ENCODE measurements at places on chromosomes 16 and 17. TPM values are rescaled to one million over a fixed set of nuclear protein-coding genes. Genes with fewer than 3 reads are reported as not detected.
A peak's percentile ranks its signal among the peaks of the same experiment; 100 is the strongest.

The ZNF469 gene
- total RNA-seq, result 0.99 TPM

The RRAD gene
- total RNA-seq, result not detected

The MSLN gene
- total RNA-seq, result 2.1 TPM

The RUNDC1 gene
- total RNA-seq, result 17.1 TPM

The CD300LB gene
- total RNA-seq, result not detected

The GDPD1 gene
- not detected for total RNA-seq

- H3K36me3 ChIP-seq, result peaks cover 43% of the 10 kb centered on the region
- no peak overlapping the region for H3K4me3 ChIP-seq
- DNase-seq, result peak; percentile 64
- no peak overlapping the region for H3K27ac ChIP-seq
Measured at GRCh38 chr17:42843358-42843934, 934 bp upstream of the AOC2 start.

DNA sequence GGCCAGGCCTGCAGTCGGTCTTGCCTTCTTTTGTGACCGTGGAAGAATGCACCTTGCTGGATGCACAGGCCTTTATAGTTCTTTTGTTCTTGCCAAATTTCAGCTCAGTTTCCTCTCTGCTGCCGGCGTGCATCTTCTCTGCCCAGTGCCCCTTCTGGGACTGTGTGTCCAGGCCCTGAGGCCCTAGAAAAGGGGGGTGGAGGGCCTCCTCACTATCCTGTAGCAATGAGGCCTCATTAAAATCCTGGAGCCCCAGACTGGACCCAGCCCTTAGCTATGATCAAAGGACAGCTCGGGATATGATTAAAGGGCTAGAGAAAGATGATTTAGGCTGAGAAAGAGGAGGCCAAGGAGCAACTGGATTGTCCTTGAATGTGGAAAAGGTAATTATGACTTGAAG lies 229.8 kb downstream of the SEC14L1 start:
- H3K36me3 ChIP-seq, result no peaks in the 10 kb centered on the region
- H3K4me3 ChIP-seq, result no peak overlapping the region
- H3K27ac ChIP-seq, result no peak overlapping the region
- no peak for DNase-seq

- H3K27me3 ChIP-seq, result no peaks in the 10 kb centered on the region
- H3K36me3 ChIP-seq, result no peaks in the 10 kb centered on the region
- H3K27ac ChIP-seq, result no peak overlapping the region
- no peaks in the 10 kb centered on the region for H3K4me1 ChIP-seq
- no peak overlapping the region for H3K4me3 ChIP-seq
Measured at GRCh38 chr16:85935391-85935973, 36.5 kb downstream of the IRF8 start.

- peaks cover 13% of the 10 kb centered on the region for H3K4me1 ChIP-seq
- H3K27ac ChIP-seq, result no peak overlapping the region
- no peaks in the 10 kb centered on the region for H3K36me3 ChIP-seq
- H3K4me3 ChIP-seq, result no peak overlapping the region
Measured at GRCh38 chr17:41553176-41553575, 18.7 kb downstream of the KRT9 start.

DNA sequence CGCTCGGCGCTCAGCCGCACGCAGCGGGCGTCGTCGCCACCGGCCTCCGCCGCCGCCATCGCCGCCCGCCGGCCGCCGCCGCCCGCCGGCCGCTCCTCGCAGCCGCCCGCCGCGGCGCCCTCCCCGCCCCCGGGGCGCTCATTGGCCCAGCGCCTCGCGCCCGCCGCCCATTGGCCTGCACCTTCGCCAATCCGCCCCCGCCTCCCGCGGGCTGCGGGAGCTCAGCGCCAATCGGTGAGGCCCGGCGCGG lies at the start of gene PGP:
Gene PGP, minus strand, starts transcription at position 122 of the 250 bp plus-strand sequence. Its CDS starts 63 bp downstream, at position 59.
- H3K36me3 ChIP-seq, result no peaks in the 10 kb centered on the region
- peak within 1 kb of the TSS; percentile 29 for H3K4me3 ChIP-seq
- DNase-seq, result no peak

GRCh38 chr17:54899201-54899600 lies 1.5 kb upstream of the TOM1L1 start:
- H3K27ac ChIP-seq, result no peak overlapping the region
- no peak for DNase-seq
- H3K27me3 ChIP-seq, result no peaks in the 10 kb centered on the region
- no peak overlapping the region for H3K4me3 ChIP-seq

DNA sequence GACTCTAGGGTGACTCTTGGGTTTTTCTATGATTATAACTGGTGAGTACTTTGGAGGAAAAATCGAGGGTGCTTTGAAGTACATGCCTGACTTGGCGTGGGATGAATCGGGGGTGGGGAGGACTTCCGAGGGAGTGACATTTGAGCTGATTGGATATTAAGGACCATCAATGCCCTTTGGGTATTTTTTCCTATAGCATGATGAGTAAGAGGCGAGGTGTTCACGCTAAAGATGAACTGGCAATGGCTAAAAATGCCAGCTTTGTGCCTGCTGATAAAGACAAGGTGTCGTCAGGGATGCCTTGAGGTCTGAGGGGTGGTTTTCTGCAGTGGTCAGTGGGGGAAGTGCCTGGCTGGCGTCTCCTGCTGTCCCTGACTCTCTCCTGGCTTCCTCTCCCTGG lies 25.3 kb downstream of the USP43 start:
- H3K36me3 ChIP-seq, result no peaks in the 10 kb centered on the region
- H3K4me3 ChIP-seq, result no peak overlapping the region
- H3K27ac ChIP-seq, result no peak overlapping the region
- DNase-seq, result no peak

GRCh38 chr16:83789642-83790401 lies 18.0 kb upstream of the HSBP1 start:
- H3K4me3 ChIP-seq, result no peak overlapping the region
- no peak overlapping the region for H3K27ac ChIP-seq

- H3K27ac ChIP-seq, result no peak overlapping the region
- H3K27me3 ChIP-seq, result no peaks in the 10 kb centered on the region
- no peak overlapping the region for H3K4me3 ChIP-seq
- no peaks in the 10 kb centered on the region for H3K4me1 ChIP-seq
- no peak for DNase-seq
- H3K36me3 ChIP-seq, result peaks cover 20% of the 10 kb centered on the region
Measured at GRCh38 chr17:18326039-18326438, 10.9 kb downstream of the SMCR8 start.

DNA sequence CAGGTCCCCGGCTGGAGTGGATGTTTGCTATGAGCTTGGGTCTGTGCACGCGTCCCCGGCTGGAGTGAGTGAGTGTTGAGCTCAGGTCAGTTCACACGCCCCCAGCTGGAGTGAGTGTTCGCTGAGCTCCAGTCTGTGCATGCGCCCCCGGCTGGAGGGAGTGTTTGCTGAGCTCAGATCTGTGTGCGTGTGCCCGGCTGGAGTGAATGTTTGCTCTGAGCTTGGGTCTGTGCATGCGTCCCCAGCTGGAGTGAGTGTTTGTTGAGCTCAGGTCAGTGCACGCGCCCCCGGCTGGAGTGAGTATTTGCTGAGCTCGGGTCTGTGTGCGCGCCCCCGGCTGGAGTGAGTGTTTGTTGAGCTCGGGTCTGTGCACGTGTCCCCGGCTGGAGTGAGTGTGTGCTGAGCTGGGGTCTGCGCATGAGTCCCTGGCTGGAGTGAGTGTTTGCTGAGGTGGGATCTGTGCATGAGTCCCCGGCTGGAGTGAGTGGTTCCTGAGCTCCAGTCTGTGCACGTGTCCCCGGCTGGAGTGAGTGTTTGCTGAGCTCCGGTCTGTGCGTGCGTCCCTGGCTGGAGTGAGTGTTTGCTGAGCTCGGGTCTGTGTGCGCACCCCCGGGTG lies 284.2 kb downstream of the SNX29 start:
- peaks cover 14% of the 10 kb centered on the region for H3K4me1 ChIP-seq
- DNase-seq, result peak; percentile 27
- no peak overlapping the region for H3K27ac ChIP-seq
- no peaks in the 10 kb centered on the region for H3K36me3 ChIP-seq

- no peak overlapping the region for H3K27ac ChIP-seq
- no peak for DNase-seq
Measured at GRCh38 chr16:929227-930073, 41.3 kb downstream of the LMF1 start.

GRCh38 chr16:11183951-11184350 lies 72.1 kb downstream of the SOCS1 start:
- no peaks in the 10 kb centered on the region for H3K36me3 ChIP-seq
- H3K27ac ChIP-seq, result no peak overlapping the region
- no peaks in the 10 kb centered on the region for H3K27me3 ChIP-seq
- DNase-seq, result no peak
- no peaks in the 10 kb centered on the region for H3K4me1 ChIP-seq

Data from body of pancreas (tissue), 4 donors.